CD4-positive, CD25-positive, alpha-beta regulatory T cell (primary cell): ENCODE measurements at places on chromosomes 4 and X.
A peak's percentile ranks its signal among the peaks of the same experiment; 100 is the strongest.

DNA sequence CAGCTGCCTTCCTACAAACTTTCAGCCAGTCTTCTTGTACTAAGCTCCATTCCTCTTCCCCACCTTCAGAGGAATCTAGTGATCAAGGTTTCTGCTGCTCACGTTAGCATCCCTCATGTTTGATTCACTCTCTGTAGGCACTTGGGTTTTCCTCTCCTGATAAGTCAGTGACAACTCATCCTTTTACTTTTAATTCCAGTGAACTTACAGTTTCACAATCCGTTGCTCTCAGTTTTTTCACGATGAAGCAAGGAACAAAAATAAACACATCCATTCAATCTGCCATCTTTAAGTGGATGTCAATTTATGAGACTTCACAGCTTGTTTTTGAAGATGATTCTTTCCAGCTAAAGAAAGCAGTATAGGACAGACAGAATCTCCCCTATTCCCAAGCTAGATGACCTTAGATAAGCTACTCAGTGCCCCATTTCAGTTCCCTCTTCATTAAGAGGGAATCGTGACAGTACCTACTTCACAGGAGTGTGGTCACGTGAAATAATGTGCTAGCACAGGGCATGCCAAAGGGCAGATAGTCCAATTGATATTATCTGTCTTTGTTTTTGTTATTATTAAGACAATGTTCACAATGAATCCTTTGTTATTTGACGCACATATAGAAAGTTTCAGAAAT, 234.3 kb downstream of the PALLD start:
- DNase-seq: no peak

DNA sequence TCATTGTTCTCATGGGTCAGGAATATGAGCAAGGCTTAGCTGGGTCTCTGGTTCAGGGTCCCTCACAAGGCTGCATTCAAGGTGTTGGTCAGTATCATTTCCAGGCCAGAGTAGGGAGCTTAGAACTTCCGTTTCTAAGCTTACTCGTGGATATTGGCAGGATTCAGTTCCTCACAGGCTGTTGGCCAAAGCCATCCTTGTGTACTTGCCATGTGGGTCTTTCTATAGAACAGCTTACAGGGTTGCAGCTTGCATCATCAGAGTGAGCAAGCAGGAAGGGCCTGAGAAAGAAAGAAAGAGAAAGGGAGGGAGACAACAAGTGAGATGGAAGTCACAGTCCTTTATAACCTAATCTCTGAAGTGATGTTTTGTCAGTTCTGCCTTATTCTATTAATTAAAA, 5.1 kb upstream of the LIMCH1 start:
- DNase-seq: no peak

DNA sequence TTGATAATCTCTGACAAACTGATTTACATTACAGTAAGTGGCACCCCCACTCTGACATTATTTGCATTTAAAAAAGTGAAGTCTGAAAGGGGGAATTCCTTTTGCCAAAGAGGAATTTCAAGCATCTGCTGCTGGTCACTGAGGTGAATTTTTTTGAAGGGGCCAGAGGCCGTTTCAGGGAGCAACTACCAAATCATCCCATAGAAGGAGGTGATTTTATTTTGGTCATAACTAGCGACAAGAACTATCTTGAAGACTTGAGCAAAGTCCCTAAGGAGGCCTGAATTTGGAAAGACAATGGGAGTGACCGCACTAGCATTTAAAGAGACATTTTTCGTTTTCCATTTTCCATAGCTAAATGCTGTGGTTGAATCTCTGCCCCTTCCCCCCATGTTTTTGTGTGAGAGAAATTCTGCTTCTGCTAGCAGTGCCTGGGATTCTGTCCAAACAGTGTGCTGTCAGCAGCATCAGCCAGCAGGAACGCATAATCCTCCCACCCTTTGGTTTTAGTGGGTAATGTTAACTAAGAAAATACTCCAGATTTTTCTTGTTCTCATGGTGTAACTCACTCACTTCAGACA, 110.1 kb upstream of the MED14 start:
- DNase-seq: no peak

DNA sequence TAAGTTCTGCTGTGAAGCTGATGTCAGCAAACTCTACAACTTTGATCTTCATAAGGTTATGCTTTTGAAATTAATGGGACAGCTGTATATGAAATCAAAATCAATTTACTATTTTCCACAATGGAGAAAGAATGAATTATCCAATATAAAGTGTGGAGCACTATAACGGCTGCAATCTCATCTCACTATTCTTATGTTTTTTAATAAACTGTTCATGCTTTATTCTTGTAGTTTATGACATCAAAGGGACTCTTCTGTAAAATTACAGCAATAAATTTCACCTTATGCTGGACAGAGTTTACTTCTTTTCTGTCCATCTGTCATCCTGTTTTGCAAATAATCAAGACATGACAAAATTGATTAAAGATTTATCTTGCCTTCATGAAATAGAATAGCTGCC, 192.5 kb downstream of the TECRL start:
- DNase-seq: no peak

GRCh38 chr4:3656416-3657356, 109.5 kb upstream of the ADRA2C start:
- no peak for DNase-seq

- no peak for DNase-seq
Observed at GRCh38 chr4:133891011-133891410, 310.6 kb downstream of the PABPC4L start.

DNA sequence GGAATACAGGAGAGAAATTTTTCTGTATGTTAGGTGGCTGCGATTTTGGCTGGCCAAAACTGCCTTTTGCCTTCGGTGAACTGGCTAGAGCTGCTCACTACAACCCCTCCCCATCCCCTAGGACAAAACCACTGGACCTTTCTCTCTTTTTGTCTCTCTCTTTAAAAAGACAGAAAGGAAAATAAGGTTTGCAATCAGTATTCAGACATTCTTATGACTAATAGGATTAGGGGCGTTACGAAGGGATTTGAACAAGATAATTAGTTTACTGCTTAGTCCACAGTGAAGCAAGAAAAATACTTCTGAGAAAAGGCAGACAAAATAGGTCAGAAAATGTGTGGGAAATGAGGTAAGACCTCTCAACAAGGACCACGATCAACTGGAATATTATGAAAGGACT, 180.4 kb downstream of the SLIT2 start:
- DNase-seq: no peak

DNA sequence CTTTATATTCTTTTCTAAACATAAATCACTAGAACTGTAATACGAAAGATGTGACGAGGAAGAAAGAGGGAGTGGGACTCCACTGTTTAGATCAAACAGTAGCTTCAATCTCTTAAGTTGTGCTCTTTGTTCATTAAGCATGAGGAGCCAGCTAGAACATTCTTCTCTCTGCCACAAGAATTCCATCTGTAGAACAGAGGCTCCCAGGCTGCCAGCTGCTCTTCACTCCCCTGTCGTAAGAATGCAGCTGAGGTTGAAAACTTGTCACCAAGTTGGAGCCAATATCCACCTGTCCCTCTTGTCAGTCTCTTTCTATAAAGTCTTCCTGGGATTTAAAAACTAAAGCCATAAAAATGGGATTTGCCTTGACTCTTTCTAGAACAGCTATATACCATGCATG, 65.0 kb upstream of the SEC24B start:
- DNase-seq: no peak

- DNase-seq: peak; percentile 82
Observed at GRCh38 chr4:56505269-56506130, at the start of gene ARL9. ARL9 (plus strand) TSS chr4:56505791; CDS start chr4:56505863, 72 bp downstream.

DNA sequence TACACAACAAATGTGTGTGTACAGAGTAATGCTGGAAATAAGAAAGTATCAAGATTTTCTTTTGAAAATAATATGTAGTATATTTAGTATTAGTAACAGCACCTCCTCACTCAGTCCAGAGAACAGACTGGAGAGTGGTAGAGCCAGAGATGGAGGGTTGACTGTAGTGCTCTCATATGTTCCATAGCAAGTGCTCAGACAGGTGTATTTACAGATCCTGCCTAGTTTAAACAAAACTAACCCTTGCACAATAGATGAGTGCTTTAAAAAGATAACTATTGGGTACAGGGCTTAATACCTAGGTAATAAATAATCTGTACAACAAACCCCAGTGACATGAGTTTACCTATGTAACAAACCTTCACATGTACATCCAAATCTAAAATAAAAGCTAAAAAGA, 381.0 kb upstream of the EMCN start:
- no peak for DNase-seq

DNA sequence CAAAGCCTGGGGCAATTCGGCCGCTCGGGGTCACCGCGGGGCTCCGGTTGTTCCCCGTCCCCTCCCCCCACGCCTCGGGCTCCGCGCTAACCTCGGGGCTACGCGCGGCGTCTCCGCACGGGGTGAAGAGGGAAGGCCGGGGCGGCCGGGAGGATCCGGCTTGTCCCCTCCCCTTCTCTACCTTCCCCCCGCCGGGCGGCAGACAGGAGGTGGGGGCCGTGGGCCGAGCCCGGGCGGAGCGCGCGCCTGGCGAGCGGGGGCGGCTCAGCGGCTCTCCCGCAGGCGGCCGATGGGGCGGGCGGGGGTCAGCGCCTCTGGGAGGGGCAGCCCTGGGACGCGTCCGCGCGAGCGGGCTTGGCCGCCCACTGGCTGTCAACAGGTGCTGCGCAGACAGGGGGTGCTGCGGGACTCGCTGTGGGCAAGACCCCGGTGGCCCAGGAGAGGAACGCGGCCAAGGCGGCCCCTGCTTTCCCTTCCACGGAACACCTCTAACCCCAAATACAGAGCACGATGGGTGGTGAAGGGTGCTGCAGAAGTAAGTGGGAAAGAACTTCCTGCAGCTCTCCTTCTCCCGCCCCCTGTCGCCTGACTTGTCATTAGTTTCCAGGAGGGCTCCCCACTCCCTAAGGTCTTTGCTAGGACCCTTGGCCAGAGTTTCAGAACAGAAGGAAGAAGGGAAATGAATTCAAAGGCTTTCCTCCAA, at the start of gene PDGFC:
Gene PDGFC, minus strand, starts transcription at position 124 of the 703 bp plus-strand sequence. CDS start 896 bp downstream, outside the sequence.
- DNase-seq: no peak

GRCh38 chr4:102037566-102037965, 247.0 kb downstream of the BANK1 start:
- no peak for DNase-seq

DNA sequence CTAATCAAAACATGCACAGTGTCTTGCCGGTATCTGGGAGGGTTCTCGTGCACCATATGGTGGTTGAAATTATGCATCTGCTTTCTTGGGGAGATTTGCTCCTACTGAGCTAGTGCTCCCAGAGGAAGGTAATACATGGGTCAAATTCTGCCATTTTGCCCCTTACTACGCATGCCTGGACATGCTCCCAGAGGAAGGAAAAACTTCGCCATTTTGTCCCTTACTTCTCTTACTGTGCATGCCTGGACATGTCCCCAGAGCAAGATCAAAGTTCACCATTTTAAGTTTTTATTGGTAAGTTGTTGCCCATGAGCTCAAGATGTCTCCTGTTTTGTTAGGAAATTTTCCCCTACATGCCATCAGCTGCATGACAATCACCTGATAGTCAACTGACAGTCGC, 252.1 kb upstream of the KLHL4 start:
- DNase-seq: no peak

GRCh38 chr4:78288327-78288726, 231.2 kb downstream of the FRAS1 start:
- no peak for DNase-seq

DNA sequence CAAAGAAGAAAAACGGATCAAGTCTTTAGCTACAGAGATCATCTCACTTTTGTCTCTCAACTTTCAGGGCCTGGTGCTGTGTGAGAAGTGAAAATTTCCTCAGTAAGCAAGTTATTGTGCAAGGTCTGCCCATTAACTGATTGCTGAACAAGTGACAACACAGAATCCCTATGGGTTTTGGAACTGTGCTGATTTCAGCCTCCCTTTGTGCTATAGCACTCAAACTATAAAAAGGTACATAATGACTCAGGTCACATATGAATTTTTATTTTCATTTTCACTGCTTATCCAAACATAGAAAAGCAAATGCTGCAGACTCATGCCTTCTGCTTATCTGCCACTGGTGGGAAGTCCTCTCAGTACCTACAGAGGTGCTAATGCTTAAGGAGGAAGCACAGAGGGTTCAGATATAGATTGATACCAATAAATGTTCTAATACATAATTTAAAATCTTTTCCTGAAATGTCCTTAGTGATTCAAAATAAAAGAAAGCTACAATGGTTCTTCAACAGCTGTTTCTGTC, 576.2 kb upstream of the CT83 start:
- no peak for DNase-seq

GRCh38 chrX:78957768-78958130, 12.6 kb downstream of the P2RY10 start:
- DNase-seq: no peak

DNA sequence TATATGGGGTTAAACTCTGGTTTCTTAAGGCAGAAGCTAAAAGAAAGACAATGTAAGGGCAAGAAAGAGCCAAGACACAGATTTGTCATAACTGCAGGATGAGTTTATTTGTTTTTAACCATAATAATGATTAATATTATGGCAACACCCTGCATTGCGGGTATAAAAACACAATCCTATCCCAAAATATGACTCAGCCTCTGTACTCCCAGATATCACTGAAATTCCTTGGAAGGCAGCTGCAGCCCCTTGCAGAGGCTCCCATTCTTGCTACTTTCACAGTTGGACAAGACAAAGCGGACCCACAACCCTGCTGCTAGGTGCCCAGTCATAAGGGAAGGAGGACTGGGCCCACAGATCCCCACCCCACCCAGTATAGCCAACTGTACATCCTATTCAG, 20.4 kb upstream of the FGF16 start:
- DNase-seq: no peak

DNA sequence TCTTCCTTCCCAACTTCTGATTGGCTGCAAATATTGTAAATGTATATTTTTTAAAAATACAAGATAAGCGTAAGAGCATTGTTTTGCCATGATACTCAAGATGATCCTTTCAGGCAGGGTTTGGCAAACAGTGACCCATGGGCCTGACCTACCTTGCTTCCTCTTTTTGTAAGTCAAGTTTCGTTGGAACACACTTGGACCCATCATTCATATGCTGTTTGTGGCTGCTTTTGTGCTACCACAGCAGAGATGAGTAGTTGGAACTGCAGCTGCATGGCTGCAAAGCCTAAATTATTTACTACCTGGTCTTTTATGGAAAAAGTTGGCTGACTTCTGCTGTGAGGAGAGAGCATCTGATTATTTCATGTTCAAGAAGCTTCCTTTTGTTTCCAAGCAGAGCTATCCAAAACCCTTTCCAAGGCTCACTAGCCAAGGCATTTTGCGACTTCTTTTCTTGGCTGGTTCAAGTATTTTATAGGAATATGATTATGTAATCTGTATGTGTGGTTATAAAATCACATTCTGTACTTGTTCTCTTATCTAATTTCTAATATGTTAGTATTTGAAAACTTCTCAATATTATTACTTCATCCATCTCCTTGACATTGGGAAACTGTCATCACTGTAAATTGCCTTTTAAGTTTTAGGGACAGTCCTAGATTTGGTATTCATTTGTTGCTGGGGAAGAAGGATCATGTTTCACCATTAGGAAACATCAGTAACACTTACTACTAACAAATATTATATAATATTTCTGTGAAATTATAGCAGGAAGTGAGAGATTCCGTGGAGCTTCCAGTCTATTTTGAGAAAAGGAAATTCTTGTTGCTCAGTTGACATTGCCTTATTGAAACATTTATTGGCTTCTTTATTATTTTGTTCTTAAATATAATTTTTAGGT, 109.2 kb downstream of the ARHGAP10 start:
- DNase-seq: no peak

GRCh38 chr4:143337600-143338287, 1.1 kb downstream of the GAB1 start:
- DNase-seq: no peak
